ENCODE measurements at places on chromosomes 12 and 14.

DNA sequence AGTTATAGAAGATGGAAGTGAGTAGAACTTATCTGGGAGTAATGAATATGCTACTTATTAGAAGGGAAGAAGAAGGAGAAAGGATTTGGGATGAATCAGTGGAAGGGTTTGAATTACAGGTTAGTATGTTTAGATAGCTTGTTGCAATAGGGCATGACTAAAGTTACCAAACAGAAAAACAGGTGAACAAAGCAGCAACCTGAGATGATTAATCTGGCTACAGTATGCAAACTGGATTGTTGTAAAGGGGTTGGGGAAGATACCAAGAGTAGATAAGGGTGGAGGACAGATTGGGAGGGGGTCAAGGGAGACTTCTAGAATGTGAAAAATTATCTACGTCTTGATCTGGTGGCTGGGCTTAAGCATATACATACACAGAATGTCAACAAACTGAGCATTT, 73.4 kb upstream of the CLEC14A start:
- no peak for DNase-seq

- DNase-seq, result no peak
Measured at GRCh38 chr12:27844366-27845090, 64.5 kb upstream of the MANSC4 start.

GRCh38 chr12:48965298-48965838, 6.2 kb downstream of the WNT10B start:
- no peak for DNase-seq

GRCh38 chr12:87376722-87377121, 652.5 kb downstream of the C12orf50 start:
- DNase-seq, result no peak

GRCh38 chr12:94128280-94128679, 20.1 kb upstream of the PLXNC1 start:
- DNase-seq, result no peak

DNA sequence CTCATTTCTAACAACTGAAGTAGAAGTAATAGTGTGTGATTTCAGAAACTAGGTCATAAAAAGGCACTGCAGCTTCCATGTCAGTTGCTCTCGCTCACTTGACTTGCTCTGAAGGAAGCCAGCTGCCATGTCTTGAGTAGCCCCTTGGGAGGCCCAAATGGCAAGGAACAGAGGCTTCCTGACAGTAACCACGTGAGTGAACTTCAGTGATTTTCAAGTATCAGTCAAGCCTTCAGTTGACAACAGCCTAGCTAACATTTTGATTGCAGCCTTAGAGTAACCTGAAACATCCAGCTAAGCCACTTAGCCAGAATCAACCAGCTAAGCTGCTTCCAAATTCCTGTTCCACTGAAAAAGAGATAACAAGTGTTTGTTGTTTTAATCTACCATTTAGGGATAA, 26.7 kb downstream of the TOGARAM1 start:
- DNase-seq, result no peak

GRCh38 chr12:2485681-2486080, 309.1 kb upstream of the FKBP4 start:
- no peak for DNase-seq

Measured in esophagus squamous epithelium (tissue), 5 donors.